ENCODE measurements at places on chromosomes 1 and 21. TPM values are rescaled to one million over a fixed set of nuclear protein-coding genes. Genes with fewer than 3 reads are reported as not detected.

DNA sequence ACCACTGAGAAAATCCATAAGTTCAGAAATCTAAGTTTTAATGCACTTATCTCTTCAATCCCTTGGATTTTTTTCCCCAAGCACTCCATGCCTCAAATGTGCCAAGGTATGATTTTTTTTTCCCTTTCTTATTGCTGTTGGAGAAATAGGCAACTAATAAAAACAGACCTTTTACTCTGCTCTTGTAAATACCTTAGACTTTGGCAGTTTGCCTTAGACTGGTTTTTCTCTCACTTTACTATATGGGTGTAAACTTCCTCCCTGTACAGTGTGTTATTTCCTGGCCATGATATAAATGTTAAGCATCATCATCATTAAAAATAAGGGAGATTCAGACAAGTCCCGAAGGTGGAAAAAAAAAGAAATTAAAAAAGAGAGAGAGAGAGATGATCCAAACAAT lies 65.7 kb downstream of the LRRC8C start:
- no peak for DNase-seq
- H3K27me3 ChIP-seq, result no peaks in the 10 kb centered on the region
- no peak overlapping the region for H3K4me3 ChIP-seq
- H3K4me1 ChIP-seq, result peaks cover 19% of the 10 kb centered on the region

GRCh38 chr1:227459977-227460376 lies 103.4 kb upstream of the ZNF678 start:
- H3K4me1 ChIP-seq, result no peaks in the 10 kb centered on the region
- H3K4me3 ChIP-seq, result no peak overlapping the region
- no peak for DNase-seq
- no peaks in the 10 kb centered on the region for H3K36me3 ChIP-seq

DNA sequence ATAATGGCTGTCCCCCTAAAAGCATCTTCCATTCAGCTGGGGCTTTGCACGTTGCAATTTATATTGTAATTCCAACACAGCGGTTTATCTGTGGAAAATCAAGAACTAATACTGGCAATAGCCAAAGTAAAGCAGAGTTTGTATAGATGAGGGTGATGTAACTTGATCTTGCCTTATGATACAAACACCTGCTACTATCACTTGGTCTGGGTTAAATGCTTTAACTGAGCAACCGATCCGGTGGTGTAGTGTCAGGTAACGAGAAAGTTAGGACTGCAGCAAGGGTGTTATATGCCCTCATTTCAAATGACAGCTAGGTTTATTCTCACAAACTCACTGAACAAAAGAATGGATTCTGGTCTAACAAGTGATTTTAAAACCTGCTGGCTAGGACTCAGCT lies 47.3 kb upstream of the PLPPR4 start:
- no peak for DNase-seq
- no peaks in the 10 kb centered on the region for H3K27me3 ChIP-seq
- no peak overlapping the region for H3K4me3 ChIP-seq
- H3K36me3 ChIP-seq, result no peaks in the 10 kb centered on the region
- H3K27ac ChIP-seq, result no peak overlapping the region

DNA sequence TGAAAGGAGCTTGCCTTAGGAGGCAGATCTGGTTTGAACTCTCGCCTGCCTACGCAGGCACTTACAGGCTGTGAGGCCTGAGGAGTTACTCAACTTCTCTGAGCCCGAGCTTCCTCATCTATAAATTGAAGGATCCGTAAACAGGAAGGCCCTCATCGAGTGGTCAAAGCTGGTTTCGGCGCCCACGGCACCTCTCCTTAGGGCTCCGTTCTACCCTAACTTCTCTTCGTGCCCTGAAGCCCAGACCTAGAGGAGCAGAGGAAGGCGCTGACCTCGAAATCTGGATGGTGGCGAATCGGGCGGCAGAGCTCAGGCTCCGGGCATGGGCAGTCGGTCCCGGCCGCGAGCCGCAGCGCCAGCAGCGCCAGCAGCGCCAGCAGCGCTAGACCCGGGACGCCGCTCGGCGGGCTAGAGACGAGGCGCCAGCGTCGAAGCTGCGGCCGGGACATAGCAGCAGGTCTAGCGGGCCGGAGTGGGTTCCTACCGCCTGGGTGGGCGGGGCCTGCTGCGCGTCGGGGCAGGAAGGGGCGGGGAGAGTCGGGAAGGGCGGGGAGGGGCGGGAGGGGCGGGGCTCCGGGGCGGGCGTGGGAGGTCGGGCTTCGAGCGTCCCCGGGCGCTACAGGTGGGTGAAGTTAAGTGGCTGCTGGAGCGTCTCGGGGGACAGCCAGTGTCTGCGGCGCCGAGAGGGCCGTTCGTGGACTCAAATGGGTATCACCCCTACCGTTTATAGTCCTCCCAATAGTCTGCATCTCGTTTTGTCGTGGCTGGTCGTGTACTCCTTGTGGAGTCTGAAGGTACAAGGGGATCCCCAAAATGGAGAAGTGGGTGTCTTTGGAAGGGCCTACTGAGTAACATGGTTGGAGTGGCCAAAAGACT lies at the start of gene CTBS:
Gene CTBS (minus strand): TSS at position 474 of the 876 bp plus-strand sequence. CDS start 25 bp downstream, at position 449.
- peak within 1 kb of the TSS; percentile 60 for H3K4me3 ChIP-seq
- H3K36me3 ChIP-seq, result no peaks in the 10 kb centered on the region
- H3K27me3 ChIP-seq, result no peaks in the 10 kb centered on the region
- H3K27ac ChIP-seq, result peak within 1 kb of the TSS; percentile 93

DNA sequence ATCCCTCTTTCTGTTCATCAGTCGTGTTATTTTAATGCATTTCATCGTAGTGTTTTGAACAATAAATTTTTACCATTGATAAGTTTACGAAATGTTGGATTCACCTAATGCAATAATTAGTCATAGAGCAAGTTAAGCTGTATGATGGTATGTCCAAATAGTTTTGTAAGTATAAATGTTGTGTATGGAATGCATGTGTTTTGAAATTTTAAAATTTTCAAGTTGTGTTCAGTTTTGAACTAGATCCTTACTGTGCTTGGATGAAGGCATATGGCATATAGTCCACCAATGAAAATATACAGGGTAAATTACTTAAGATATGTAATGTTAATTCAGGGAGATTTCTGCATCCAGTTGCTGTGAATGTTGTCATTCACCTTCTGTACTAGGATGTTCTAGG lies 2.3 kb downstream of the ZMYM4 start:
- H3K27me3 ChIP-seq, result no peaks in the 10 kb centered on the region
- H3K27ac ChIP-seq, result no peak overlapping the region
- no peak overlapping the region for H3K4me3 ChIP-seq

- H3K27ac ChIP-seq, result no peak overlapping the region
- H3K4me1 ChIP-seq, result peaks cover 7% of the 10 kb centered on the region
- no peaks in the 10 kb centered on the region for H3K27me3 ChIP-seq
Measured at GRCh38 chr1:15969321-15969880, 6.5 kb downstream of the ZBTB17 start.

- H3K4me3 ChIP-seq, result no peak overlapping the region
- H3K27me3 ChIP-seq, result no peaks in the 10 kb centered on the region
- H3K27ac ChIP-seq, result no peak overlapping the region
Measured at GRCh38 chr21:28639737-28640136, 352.9 kb downstream of the LTN1 start.

- H3K4me1 ChIP-seq, result peaks cover 53% of the 10 kb centered on the region
- H3K27ac ChIP-seq, result peak overlapping the region; percentile 95
- peak; percentile 97 for DNase-seq
- no peak overlapping the region for H3K4me3 ChIP-seq
- H3K36me3 ChIP-seq, result no peaks in the 10 kb centered on the region
- no peaks in the 10 kb centered on the region for H3K27me3 ChIP-seq
Measured at GRCh38 chr1:235079443-235080296, 49.0 kb downstream of the TOMM20 start.

DNA sequence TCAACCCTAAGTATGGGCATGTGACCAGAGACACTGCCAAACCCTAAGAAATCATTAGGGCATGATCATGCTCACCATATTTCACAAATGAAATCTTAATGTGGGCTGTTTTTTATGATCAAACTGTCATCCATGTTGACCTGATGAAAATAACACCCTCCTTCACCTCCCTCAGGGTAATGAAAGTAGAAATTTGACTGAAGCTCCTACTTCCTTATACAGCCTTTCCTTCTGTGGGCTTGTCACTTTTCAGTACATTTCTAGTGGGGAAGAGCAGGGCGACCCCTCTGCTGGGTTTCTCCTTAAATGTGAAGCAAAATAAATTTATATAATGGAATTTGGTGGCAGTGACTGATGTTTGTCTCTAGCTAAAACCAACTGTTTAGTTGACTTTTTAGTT lies 25.9 kb downstream of the IVNS1ABP start:
- no peaks in the 10 kb centered on the region for H3K27me3 ChIP-seq
- no peaks in the 10 kb centered on the region for H3K4me1 ChIP-seq
- H3K36me3 ChIP-seq, result peaks cover 4% of the 10 kb centered on the region
- no peak for DNase-seq

GRCh38 chr1:214414691-214415090 lies 133.7 kb downstream of the SMYD2 start:
- DNase-seq, result no peak
- no peak overlapping the region for H3K4me3 ChIP-seq
- no peak overlapping the region for H3K27ac ChIP-seq
- H3K27me3 ChIP-seq, result no peaks in the 10 kb centered on the region
- peaks cover 12% of the 10 kb centered on the region for H3K4me1 ChIP-seq

DNA sequence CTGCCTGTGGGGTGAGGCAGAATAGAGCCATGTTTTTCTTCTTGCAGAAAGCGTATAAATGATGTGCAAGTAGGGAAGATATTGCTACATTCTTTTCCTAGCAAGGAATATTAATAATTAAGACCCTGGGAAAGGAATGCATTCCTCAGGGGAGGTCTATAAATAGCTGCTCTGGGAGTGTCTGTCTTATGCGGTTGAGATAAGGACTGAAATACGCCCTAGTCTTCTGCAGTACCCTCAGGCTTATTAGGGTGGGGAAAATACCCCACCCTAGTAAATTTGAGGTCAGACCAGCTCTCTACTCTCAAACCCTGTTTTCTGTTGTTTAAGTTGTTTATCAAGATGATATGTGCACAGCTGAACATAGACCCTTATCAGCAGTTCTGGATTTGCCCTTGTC lies 155.9 kb upstream of the HMCN1 start:
- no peaks in the 10 kb centered on the region for H3K27me3 ChIP-seq
- H3K4me1 ChIP-seq, result peaks cover 7% of the 10 kb centered on the region
- DNase-seq, result no peak
- H3K36me3 ChIP-seq, result no peaks in the 10 kb centered on the region
- no peak overlapping the region for H3K27ac ChIP-seq

DNA sequence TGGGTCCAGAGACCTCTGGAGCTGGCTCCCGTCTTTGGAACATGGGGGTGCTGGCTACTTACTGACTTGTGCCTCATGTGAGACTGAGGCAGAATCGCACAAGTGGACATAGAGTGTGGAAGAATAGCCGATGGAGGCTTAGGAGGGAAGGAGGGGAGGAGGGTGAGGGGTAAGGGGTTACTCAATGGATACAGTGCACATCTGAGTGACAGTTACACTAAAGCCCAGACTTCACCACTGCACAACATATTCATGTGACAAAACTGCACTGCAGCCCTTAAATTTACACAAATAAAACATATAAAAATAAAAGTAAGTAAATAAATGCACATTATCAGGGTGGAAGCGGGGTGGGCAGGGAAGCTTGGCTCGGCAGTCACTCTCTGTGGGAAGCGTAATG lies 197.7 kb upstream of the RAB4A start:
- no peak overlapping the region for H3K27ac ChIP-seq
- H3K4me1 ChIP-seq, result peaks cover 26% of the 10 kb centered on the region
- DNase-seq, result no peak
- H3K27me3 ChIP-seq, result no peaks in the 10 kb centered on the region
- H3K4me3 ChIP-seq, result no peak overlapping the region

DNA sequence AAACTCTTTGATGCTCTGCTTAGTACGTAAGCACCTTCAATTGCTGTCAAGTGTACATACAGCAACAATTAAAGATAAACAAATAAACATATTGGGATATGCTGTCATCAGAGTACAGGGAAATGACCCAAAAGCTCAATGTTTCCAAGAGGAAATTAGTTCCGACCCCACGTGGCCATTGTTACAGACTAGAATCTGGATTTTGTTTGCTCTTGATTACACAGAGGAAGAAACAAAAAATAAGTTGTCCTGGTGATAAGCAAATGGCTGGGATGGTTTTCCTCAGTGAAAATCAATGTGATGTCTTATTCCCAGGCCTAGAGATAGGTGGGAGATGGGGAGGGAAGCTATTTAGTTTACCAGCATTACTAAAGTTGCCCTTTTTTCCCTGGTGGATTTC lies 113.0 kb upstream of the UBE2U start:
- H3K27me3 ChIP-seq, result no peaks in the 10 kb centered on the region
- H3K36me3 ChIP-seq, result no peaks in the 10 kb centered on the region
- H3K4me1 ChIP-seq, result no peaks in the 10 kb centered on the region
- no peak overlapping the region for H3K27ac ChIP-seq
- no peak for DNase-seq

DNA sequence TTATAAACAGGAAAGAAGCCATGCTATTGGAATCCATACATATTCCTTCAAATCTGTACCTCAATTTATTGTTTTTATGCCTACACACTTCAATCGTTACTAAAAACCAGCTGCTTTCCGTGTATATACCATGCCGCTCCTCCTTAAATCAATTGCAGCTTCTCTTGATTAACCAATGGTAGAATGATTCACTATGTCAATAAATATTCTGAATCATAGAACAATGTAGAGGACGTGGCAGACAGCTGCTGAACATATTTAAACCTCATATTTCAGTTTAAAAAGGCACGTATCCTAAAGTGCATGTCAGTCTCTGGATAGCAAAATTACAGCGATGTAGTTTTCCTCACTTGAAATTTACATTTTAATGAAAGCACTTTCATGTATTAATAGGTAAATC lies 100.4 kb downstream of the MRPL39 start:
- H3K27ac ChIP-seq, result no peak overlapping the region
- DNase-seq, result no peak
- H3K4me3 ChIP-seq, result no peak overlapping the region
- no peaks in the 10 kb centered on the region for H3K27me3 ChIP-seq

- H3K27ac ChIP-seq, result peak within 1 kb of the TSS; percentile 90
- H3K27me3 ChIP-seq, result no peaks in the 10 kb centered on the region
- DNase-seq, result peak; percentile 91
- H3K4me3 ChIP-seq, result peak within 1 kb of the TSS; percentile 56
- H3K4me1 ChIP-seq, result no peaks in the 10 kb centered on the region
- no peaks in the 10 kb centered on the region for H3K36me3 ChIP-seq
Measured at GRCh38 chr1:69567652-69568420, at the start of gene LRRC7. Gene LRRC7 (plus strand): TSS chr1:69567922. CDS start chr1:69568640, 718 bp downstream.

DNA sequence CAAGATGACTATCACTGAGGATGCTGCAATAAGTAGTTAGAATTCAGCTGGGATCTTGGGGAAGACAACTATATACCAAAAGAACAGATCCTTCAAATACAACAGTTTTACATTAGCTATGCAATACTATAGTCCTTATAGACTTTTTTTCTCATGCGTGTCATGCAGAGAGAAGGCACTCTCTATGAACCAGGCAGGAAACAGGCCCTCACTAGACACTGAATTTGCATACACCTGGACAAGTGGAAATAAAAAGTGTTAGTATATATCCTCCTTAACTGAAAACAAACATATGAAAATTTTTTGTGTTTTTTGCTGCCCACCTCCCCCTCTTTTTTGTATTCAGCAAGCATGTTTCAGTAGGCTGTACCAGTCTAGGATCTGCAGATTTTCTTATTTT lies 29.9 kb downstream of the TMCO1 start:
- H3K4me1 ChIP-seq, result no peaks in the 10 kb centered on the region
- no peak for DNase-seq
- H3K4me3 ChIP-seq, result no peak overlapping the region
- H3K36me3 ChIP-seq, result peaks cover 28% of the 10 kb centered on the region
- H3K27ac ChIP-seq, result no peak overlapping the region

NOL9 gene
- 20.1 TPM for total RNA-seq

RFX5 gene
- 65.7 TPM for total RNA-seq

KIF17 gene
- 8.0 TPM for total RNA-seq

SMCP gene
- total RNA-seq, result not detected

ACTL8 gene
- not detected for total RNA-seq

TMEM240 gene
- 1.3 TPM for total RNA-seq

NUP210L gene
- total RNA-seq, result 0.38 TPM

DCST1 gene
- total RNA-seq, result 0.24 TPM

KRTAP21-2 gene
- not detected for total RNA-seq

GPA33 gene
- total RNA-seq, result not detected

SPRR2E gene
- total RNA-seq, result not detected

PRKAA2 gene
- 14.2 TPM for total RNA-seq

KAZN gene
- total RNA-seq, result 28.6 TPM

All from thyroid gland (tissue), 4 donors.